ENCODE measurements at places on chromosomes 4 and X.

DNA sequence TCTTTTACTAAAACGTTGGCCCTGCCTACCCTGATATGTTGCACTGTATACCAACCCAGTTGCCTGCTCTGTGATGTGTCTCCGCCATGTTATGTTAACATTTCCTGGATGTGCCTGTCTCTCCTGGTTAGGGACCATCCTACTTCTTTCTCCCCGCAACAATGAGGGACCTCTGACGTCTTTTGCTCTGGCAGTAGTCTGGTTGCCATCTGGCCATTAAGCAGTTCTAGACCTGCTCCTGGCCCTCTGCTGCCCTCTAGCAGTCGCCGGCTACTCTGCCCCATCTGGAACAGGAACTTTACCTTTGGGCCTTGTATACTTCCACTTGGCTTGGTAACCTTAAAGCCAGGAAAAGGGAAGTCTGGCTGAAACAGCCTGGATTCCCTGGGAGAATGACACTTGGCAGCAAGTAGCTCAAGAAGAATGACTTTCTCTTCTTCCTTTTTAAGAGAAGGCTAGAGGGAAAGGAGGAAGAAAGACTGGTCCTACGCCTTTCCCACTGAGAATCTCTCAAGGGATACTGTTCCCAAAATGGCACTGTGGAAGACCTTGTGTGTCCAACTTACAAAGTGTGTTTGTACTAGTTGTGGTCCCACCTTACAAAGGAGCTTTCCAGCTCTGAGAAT, 63.5 kb downstream of the GPC3 start:
- no peak for DNase-seq

- DNase-seq, result no peak
Measured at GRCh38 chrX:112627206-112627605, 52.5 kb downstream of the LHFPL1 start.

DNA sequence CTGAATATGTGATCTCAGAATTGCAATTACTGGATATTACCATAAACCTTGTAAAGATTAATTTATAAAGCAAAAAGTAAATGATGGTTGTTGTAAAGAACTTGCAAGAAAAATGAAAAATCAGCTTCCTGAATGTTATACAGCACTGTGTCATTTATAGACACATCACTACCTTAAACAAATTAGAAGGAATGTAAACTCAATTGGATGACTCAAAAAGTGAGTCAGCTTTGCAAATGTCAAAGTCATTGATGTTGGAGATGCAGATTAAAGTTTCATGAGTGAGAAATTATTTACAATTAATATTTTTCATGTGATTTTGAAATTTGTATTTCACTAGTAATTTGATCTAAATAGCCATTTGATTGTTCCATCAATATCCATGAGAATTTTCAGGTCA, 193.2 kb downstream of the RAPGEF2 start:
- no peak for DNase-seq

DNA sequence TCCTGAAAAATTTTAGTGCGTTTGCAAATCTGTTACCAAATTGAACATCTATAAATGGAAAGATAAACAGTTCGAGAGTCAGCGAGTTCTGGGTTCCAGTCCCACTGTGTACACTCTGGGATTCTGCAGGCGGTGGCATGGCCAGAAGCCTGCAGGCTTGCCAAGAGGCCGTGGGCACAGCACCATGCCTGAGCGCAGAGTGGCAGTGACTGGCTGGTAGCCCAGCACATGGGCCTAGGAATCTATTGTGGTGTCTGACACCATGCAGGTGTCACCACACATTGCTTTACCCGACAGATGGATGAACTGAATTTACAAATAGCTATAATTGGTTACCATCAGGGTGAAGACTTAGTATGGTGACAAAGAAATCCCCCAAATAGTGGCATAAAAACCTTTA, 71.7 kb upstream of the TLR3 start:
- no peak for DNase-seq

DNA sequence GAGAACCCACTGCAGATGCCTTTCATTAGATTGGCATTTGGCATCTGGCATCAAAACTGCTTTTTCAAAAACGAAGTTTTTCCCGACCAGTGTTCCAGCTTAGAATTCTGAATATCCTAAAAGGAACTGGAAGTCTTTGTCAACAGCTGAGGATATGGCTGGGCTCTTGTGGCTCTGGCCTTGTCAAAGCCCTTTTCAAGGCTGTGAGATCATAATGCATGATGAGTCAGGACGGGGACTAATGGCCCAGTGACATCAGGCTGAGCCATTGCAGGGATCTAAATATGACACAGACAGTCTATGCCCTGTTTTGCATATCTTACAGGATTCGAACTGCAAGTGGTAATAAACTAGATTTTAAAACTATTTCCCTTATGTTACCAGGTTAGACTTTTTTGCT, 306.4 kb downstream of the PTTG2 start:
- peak; percentile 24 for DNase-seq

- DNase-seq, result no peak
Measured at GRCh38 chr4:4289597-4289940, 385 bp downstream of the LYAR start.

DNA sequence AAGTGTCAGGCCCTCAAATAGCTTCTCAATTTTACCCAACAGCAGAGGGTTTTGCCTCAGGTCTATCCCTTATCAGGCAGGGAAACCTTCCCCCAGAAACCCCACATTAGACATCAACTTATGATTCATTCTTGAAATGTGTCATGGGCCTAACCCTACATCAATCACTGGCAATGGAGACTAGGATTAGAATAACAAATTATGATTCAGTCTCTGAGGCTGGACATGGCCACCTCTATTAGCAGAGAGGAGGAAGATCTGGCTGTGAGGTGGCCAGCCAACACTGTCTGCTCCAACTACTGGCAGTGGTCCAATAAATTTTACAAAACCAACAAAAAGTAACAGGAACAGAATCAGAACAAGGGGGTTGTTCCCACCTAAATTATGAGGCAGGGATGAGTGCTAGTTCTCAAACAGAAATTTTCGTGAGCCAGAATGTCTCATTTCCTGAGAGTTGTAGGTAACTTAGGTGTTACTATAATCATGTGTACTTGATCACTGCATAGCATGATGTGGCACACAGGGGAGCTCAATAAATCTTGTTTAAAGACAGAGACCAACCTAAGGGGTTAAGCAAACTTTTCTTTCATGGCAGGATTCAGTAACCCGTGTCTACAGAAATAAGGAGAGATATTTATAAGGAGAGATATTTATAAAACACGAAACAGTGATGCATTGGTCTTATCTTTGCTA, 126.8 kb downstream of the NFKB1 start:
- DNase-seq, result no peak

GRCh38 chr4:6019316-6020263, 1.4 kb upstream of the C4orf50 start:
- DNase-seq, result no peak

GRCh38 chr4:61251129-61251528, 51.0 kb downstream of the ADGRL3 start:
- DNase-seq, result no peak

GRCh38 chr4:7157666-7158065, 34.7 kb upstream of the SORCS2 start:
- no peak for DNase-seq

DNA sequence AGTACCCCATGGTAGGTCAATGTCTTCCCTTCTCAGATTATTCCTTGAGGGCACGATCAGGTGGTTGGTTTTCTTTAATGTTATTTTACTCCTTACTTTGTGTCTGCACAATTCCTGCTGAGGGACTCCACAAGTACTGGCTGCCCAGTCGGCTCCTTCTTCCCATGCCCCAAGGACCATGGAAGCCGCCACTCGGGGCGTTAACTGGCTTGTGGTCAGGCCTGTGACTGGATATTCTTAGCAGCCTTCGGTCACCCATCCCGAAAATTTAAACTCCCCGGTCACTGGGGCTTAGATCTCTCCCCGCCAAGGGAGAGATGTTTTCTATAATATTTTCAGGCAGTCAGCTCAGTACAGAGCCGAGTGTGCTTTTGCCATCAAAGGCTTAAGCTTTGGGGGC, 24.7 kb upstream of the BCOR start:
- no peak for DNase-seq

DNA sequence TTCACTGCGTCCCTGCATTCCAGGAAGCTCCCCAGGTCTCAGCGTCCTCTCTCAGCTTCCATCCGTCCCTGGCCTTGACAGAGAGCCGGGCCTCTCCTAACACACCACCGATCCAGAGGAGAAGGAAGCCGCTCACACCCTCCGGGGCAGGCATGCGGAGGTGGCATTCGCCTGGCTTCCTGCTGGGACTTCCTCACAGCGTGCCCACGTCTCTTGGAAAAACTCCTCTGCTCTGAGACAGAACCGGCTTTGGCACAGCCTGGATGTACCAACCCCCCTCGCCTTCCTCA, 3.2 kb downstream of the CTAG2 start:
- DNase-seq, result no peak

GRCh38 chr4:134747108-134747805, 545.7 kb upstream of the PABPC4L start:
- DNase-seq, result no peak

DNA sequence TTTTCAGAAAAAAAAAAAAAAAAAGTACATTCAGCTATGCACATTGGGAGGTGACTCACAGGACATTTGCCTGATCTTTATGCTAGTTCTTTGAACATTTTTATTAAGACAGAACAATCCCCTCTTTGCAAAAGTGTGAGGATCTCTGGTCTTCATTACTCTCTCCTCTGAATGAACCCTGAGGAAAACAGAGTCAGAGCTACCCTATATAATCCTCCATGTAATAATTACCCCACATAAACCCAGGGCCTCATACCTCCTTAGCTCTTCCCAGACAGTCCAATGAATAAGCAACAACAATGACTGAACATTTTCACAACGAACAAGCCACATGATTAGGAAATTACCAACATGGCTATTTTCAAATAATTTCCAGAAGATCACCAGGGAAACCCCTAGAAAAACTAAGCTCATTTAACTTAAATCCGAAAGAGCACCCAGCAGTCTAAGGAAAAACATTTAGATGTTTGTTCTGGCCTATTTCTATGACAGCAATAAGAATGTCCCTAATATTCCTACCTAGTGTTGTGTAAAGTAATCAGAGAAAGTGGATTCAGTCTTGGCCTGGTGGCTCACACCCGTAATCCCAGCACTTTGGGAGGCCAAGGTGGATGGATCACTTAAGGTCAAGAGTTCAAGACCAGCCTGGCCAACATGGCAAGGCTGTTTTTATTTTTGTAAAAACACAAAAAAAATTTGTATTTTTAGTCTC, 37.8 kb downstream of the TBC1D9 start:
- no peak for DNase-seq

- DNase-seq, result no peak
Measured at GRCh38 chr4:78483811-78484210, 67.8 kb upstream of the ANXA3 start.

DNA sequence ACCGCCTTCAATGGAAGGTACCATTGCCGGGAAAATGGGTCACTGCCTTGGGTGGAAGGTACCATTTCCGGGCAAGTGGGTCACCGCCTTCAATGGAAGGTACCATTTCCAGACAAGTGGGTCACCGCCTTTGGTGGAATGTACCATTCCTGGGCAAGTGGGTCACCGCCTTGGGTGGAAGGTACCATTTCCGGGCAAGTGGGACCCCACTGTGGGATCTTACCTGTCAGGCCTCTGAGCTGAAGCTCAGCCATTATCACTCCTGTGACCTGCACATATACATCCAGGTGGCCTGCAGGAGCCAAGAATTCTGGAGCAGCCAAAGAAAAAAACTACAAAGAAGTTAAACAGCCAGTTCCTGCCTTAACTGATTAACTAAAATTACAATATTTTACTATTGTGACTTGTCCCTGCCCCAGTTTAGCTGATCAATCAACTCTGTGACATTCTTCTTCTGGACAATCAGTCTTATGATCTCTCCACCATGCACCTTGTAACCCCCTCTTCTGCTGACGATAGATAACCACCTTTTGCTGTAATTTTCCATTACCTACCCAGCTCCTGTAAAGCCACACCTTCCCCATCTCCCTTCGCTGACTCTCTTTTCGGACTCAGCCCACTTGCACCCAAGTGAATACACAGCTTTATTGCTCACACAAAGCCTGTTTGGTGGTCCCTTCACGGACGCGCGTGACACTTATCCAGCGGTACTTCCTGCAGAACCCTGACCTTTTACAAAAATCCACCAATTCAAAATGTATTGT, 313.2 kb downstream of the DHRSX start:
- no peak for DNase-seq

DNA sequence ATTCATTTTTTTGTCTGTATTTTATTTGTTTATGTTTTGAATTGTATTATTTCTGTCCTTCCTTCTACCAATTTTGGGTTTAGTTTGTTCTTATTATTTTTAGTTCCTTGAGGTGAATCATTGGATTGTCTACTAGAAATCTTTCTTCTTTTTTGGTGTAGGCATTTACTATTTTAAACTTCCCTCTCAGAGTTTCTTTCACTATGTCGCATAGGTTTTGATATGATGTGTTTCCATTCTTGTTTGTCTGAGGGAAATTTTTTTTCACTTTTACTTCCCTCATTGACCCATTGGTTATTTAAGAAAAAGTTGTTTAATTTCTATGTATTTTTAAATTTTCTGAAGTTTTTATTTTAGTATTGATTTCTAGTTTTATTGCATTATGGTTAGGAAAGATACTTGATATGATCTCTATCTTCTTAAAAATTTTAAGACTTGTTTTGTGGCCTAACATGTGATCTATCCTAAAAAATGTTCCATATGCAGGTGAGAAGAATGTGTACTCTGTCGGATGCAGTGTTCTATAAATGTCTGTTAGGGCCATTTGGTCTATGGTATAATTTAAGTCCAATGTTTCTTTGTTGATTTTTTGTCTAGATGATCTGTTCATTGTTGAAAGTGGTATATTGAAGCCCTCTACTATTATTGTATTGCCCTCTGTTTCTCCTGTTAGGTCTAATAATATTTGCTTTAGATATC, 68.8 kb downstream of the IL15 start:
- no peak for DNase-seq

DNA sequence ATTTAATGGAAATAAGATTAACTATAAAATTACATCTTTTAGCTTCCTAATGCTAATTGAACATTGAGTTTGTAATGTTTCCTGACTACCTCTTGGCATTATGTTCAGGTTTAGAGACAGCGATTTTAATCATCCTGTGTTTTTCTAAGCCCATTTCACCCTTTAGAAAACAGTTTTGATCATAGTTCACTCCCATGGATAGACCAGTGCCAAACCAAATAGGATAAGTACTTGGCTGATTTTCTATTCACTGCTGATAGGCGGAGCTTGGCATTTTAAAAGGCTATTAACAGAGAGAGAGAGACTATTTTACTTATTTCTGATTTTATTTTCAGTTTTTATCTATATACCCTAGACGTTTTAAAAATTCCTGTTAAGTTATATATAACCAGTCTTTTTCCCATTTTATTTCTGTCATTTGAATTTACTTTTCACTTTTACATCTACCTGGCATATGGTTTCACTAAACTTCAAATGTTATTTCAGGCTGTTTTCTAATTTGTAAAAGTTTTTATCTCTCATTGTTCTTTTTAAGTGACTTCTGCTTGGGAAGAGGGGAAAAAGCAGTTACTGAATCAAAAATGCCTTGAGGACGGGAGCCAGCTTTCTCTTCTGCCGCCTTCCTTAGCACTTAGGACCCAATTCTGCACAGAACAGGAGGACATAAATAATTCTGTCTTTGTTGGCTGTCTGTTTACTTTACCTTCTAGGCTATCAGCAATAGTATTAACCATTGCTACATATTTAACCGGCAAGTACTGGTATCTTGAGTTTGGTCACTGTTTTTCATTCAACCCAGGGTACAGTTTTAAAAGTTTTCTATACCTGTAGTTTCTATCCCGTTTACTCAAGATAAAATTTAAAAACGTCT, 46.4 kb downstream of the SGMS2 start:
- no peak for DNase-seq

- DNase-seq, result no peak
Measured at GRCh38 chr4:78325271-78326157, 226.1 kb upstream of the ANXA3 start.

All from frontal cortex (tissue), 4 donors.